ENCODE measurements at places on chromosomes 4 and X. TPM values are rescaled to one million over a fixed set of nuclear protein-coding genes. Genes with fewer than 3 reads are reported as not detected.

DNA sequence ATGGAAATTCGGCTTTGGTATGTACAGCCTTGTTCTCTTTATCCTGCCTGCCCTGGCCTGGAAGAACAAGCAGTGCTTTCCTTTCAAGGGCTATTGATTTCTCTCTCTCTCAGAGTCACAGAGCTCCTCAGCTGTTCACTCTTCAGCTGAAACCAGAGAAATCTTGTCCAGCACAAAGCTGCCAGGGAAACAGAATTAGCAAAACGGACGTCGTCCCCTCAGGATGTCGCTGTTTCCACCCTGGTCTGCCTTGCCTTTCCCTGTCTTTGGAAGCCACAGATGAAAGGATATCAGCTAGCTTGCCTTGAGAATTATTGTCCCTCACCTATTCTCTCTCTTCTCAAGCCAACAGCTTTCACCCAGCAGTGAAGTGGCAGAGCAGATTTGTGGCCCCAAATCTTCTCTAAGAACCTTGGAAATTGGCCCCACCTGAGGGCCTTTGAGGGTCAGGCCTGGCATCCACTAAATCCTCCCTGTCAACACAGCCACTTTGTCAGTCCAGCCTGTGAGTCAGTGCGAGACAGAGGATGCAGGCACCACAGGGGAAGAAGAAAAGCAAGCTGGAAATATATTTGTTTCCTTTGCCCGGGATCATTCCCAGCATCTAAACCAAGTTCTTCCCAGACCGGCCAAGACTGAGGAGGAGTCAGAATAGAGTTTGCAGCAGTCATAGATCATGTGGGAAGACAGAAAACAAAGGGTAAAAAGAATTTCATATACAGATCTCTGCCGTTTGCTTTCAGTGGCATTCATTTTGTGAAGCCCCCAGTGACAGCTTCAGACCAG lies 63.8 kb upstream of the MTM1 start:
- no peak for DNase-seq

GRCh38 chr4:31291238-31291637 lies 571.1 kb downstream of the PCDH7 start:
- DNase-seq = no peak

- DNase-seq = no peak
Observed at GRCh38 chr4:189414021-189414420, 526.7 kb upstream of the FRG1 start.

Gene PABPC1L2A
- not detected for total RNA-seq

Gene SLC6A8
- 71.1 TPM for total RNA-seq
